ENCODE measurements at places on chromosomes 3 and 15.

DNA sequence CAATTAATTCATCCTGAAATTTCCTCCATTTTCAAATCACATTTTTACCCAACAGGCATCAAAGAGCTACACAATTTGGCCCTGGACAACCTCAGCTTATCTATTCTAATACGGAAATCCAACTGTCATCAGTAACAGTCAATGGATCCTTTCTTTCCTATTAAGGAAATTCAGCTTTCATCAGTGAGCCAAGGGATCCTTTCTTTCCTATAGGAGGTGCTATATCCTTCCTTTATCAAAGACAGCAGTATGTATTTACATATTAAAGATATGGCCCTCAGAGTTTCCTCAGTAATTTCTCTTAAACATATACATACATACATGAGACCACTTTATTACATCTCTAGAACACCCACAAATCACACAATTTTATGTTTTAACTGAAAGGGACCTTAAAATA is 10.1 kb downstream of the DHX36 start:
- no peaks in the 10 kb centered on the region for H3K27me3 ChIP-seq
- H3K27ac ChIP-seq = no peak overlapping the region
- H3K36me3 ChIP-seq = peaks cover 46% of the 10 kb centered on the region

GRCh38 chr3:25040748-25041147 is 387.3 kb upstream of the RARB start:
- DNase-seq = no peak
- H3K36me3 ChIP-seq = no peaks in the 10 kb centered on the region
- H3K4me1 ChIP-seq = no peaks in the 10 kb centered on the region
- no peak overlapping the region for H3K27ac ChIP-seq

DNA sequence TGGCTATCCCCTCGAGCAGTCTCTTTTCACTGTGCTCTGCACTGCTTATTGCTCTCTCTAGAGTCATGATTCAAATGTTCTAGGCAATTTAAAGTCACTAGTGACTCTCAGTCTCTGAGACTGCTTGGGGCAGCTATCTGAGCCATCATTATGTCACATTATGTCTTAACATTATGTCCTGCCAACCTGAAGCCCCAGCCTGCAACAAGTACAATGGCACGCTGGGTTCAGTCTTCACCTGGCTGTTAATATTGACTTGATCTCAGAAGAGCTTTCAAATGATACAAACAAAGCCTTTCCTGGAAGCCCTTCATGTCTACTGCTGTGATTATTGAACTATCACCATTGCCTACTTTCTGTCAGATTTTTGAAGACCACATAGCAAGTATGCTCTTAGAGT is 128.1 kb upstream of the GRM7 start:
- H3K27ac ChIP-seq = no peak overlapping the region
- no peaks in the 10 kb centered on the region for H3K36me3 ChIP-seq
- H3K27me3 ChIP-seq = no peaks in the 10 kb centered on the region
- DNase-seq = no peak

- no peak overlapping the region for H3K27ac ChIP-seq
- no peaks in the 10 kb centered on the region for H3K4me1 ChIP-seq
- H3K36me3 ChIP-seq = peaks cover 2% of the 10 kb centered on the region
- peaks cover 11% of the 10 kb centered on the region for H3K27me3 ChIP-seq
- H3K4me3 ChIP-seq = no peak overlapping the region
Observed at GRCh38 chr3:25472731-25473130, 44.7 kb downstream of the RARB start.

DNA sequence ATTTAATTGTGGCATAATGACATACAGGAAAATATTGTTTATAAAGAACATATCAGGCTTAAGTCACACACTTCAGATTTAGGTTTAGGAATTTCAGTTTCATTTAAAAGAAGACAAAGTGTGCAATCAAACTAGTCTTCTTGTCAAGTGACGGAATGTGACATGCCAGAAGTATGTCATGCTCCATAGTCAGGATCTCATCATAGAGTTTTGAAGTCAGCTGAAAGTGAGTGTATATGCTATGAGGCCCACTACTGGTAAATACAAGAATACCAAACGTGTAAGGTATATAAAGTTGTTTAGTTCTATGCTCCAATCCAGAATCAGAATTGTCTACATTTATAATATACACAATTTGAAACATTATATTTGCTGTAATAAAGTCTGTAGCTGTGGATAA is 988.4 kb downstream of the TBL1XR1 start:
- H3K4me1 ChIP-seq = no peaks in the 10 kb centered on the region
- H3K36me3 ChIP-seq = no peaks in the 10 kb centered on the region
- no peak overlapping the region for H3K4me3 ChIP-seq
- no peak for DNase-seq

DNA sequence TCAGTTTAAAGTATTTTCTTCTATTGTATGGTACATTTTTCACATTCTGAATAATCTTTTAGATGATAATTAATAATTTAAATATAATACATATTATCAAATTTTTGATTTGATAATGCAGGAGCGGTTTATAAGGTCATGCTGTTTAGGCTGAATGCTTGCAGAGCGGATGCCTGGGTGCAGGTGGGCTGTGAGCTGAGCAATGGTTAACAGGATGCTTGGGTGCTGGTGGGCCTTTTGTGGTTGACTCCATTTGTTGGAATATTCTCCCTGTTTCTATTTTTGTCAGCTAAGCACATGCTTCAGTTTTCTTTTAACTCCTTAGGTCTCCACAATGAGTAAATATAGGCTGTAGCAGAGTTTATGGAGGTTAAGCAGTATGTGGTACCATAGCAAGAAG is 1549.3 kb downstream of the OTOL1 start:
- no peaks in the 10 kb centered on the region for H3K27me3 ChIP-seq
- no peak for DNase-seq
- H3K4me1 ChIP-seq = no peaks in the 10 kb centered on the region
- H3K36me3 ChIP-seq = no peaks in the 10 kb centered on the region
- no peak overlapping the region for H3K27ac ChIP-seq

- no peaks in the 10 kb centered on the region for H3K36me3 ChIP-seq
- H3K27ac ChIP-seq = no peak overlapping the region
- no peaks in the 10 kb centered on the region for H3K27me3 ChIP-seq
- no peaks in the 10 kb centered on the region for H3K4me1 ChIP-seq
- no peak overlapping the region for H3K4me3 ChIP-seq
Observed at GRCh38 chr3:31092748-31093589, 198.5 kb upstream of the GADL1 start.

- H3K4me1 ChIP-seq = peaks cover 11% of the 10 kb centered on the region
- peaks cover 2% of the 10 kb centered on the region for H3K36me3 ChIP-seq
- H3K4me3 ChIP-seq = no peak overlapping the region
- DNase-seq = no peak
Observed at GRCh38 chr3:17678116-17678741, 64.2 kb downstream of the TBC1D5 start.
